NCI-H510A (cell line): ENCODE measurements at places on chromosomes 4 and X.

DNA sequence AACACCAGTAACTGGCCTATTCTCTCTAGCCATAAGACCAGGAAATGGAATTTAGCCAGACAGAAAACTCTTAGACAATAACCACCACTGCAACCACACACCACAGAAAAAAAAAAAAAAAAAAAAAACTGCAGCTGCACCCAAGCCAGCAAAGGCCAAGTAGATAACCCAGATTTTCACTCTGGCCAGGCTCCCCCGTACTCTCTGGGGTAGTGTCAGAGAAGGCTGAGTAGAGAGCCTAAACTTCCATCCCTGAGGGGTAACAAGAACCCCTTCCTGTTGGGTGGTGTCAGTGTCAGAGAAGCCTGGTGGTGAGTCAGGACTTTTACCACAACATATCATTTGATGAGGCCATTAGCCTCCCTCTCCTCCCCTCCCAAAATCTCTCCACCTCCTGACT, 5.6 kb upstream of the DLG3 start:
- no peak for DNase-seq

DNA sequence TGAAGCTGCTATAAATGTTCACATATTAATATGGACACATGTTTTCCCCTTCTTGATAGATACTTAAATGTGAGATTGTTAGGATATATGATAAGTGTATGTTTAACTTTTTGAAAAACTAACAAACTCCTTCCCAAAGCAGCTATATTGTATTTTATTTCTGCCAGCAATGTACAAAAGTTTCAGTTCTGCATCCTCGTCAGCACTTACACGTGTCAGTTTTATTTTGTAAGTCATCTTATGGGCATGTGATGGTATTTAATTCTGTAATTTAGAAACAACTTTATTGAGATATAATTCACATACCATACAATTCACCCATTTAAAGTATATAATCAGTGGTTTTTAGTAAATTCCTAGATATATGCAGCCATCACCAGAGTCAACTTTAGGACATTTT, 31.6 kb downstream of the RAPGEF2 start:
- no peak for DNase-seq

DNA sequence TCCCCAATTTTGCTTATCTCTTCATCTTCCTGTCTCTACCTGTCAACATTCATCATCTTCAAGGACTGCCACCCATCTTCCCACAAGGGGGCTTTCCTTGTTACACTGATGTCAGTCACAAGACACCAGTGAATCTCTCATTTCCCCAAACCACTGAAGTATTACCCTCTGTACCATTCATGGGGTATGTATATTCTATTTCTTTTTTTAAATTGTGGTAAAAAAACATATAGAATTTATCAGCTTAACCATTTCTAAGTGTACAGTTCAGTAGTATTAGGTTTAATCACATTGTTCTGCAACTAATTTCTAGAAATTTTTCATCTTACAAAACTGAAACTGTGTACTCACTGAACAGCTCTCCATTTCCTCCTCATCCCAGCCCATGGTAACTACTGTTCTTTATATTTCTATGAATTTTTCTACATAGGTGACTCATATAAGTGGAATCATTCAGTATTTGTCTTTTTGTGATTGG, 98.6 kb downstream of the LARP7 start:
- DNase-seq: no peak

GRCh38 chr4:176824645-176825366, 32.1 kb upstream of the VEGFC start:
- no peak for DNase-seq

DNA sequence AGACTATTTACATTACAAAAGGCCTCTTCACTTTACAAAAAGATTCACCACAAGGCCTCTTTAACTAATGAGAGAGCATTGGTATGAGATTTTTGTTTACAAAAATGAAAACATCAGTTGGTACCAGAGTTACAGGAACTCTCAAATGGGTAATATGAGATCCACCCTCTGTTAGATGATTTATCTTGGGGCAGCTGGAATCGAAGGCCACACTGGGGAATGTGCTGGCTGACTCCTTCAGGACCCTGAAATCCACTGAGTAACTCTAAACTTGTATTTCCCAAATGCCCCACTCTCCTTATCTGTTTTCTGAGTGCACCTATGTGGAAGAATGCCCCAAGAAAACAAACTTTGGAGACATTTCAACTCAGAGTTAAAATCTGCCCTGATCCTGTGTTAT, 232.9 kb upstream of the F9 start:
- DNase-seq: no peak

DNA sequence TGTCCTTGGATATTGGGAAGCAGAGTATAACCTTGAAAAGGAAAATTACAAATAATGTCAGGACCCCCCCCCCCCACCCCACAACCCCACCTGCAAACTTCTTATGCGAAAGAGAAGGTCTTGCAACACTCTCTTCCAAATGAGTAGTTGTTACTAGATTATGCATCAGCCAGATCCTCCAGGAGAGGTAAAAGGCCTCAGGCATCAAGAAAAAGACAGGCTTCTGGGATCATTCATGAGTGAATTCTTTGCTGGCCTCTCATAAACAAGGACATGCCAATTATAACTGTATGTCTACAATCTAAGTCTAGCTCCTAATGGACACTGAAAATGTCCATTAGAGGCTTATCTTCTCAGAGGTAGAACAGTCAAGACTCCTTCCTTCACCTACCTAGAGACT, 1443.3 kb downstream of the RAPGEF2 start:
- DNase-seq: no peak

DNA sequence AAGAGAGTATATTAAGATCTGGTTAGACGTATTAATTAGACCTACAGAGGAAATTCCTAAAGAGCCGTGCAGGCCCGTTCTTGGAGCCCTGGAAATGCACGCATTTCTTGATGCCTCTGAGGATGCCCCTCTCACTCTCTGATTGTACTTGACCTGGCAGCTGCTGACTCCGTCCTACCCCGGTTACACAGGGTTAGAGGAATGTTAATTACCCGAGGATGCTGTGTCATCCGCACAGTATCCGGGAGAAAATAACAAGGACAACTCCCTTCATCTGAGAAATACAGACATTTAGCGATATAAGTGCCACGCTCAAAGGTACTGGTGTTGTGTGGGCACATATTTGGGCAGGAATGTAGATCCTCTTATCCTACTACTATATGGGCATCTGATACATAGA, 404.6 kb upstream of the FAT1 start:
- no peak for DNase-seq
